NCI-H460 (cell line): ENCODE measurements at places on chromosomes 16 and 17.

- DNase-seq, result no peak
These were observed 5.1 kb upstream of the SUZ12 start for GRCh38 chr17:31931756-31932155.

- DNase-seq, result no peak
These were observed 99.9 kb upstream of the CORO6 start for GRCh38 chr17:29722411-29723198.

DNA sequence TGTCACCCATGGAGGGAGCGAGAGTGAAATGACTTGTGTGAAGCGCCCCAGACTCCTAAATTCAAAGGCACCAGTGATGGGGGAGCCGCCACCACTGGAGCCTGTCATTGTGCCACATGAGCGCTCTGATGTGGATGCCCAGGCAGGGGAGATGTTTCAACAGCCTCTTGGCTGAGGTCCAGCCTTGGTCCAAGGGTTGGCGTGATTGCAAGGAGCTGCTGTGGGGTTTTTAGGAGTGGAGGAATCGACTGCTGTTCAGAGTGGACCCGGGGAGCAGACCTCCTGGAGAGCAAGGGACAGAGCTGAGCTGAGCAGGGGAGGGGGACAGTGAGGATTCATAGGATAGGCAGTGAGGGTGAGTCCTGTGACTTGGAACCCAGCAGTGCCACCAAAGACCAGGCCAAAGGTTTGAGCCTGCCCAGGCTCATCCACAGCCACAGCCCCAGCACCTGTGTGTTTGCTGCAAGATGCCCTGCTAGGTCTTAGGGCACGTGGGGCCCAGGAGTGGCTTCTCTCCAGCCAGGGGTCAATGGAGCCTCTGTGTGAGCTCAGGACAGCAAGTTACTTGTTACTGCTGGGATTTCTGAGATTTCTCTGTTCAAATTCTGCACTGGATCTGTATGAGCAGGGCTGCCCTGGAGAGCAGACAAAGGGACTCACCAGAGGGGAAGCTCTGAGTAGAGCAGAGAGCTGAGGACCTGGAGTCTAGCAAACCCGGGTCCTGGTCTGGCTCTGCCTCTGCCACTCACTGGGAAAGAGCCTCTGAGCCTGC is 20.3 kb downstream of the RHBDL3 start:
- DNase-seq, result no peak

DNA sequence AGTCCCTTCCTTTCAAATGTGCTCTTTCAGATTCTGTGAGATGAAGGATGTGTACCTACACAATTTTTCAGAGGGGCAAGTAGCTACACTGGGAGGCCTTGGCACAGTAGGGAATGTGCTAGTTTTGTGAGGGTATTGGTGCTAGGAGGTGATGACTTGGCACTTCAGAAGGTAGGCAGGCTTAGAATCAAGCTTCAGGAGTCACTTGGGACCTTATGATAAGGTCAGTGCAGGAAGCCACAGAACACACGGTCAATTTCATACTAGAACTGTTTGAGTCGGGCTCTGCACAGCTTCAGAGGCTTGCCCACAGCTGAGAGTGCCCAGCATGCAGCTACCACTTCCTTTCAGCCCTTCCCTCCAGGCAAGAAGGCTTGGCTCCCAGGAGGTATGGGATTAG is 6.1 kb downstream of the CMTM1 start:
- DNase-seq, result no peak

GRCh38 chr17:73872816-73873215 is 228.6 kb upstream of the SDK2 start:
- DNase-seq, result no peak

GRCh38 chr16:12535535-12536411 is 267.9 kb downstream of the CPPED1 start:
- DNase-seq, result no peak

DNA sequence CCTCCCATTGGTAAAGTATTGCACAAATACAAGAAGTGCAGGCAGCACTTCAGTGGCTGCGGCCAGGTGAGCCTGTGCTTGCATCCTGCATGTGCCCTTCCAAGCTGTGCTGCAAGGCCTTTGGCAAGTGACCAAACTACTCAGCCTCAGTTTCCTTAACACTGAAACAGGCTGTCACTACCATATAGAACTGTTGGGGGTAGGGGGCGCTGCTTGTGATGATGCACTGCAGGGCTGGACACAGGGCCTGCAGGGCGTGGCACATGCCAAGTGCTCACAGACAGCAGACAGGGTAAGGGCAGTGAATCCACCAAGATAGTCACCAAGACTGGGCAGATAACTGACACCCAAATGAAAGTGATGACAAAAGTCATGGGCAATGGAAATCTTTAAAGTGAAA is 65.6 kb upstream of the SREBF1 start:
- no peak for DNase-seq

DNA sequence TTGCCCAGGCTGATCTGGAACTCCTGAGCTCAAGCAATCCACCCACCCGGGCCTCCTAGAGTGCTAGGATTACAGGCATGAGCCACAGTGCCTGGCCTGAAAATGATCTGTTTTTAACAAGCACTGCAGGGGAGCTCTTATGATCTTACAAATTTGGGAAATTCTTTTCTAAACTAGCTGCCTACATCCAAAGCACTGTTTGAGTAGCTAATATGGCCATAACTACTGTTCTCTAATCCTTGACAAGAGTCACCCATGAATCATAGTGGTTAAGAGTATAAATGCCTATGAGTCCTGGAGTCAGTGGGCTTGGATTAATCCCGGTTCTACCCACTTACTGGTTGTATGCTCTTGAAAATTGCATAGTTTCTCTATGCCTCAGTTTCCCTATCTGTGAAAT is 1.4 kb upstream of the CPPED1 start:
- no peak for DNase-seq

- peak; percentile 68 for DNase-seq
These were observed 45.0 kb upstream of the NACA2 start for GRCh38 chr17:61635913-61636432.

GRCh38 chr16:81537721-81538561 is 93.3 kb downstream of the CMIP start:
- DNase-seq, result no peak

GRCh38 chr16:29688172-29688571 is 9.2 kb downstream of the QPRT start:
- no peak for DNase-seq

DNA sequence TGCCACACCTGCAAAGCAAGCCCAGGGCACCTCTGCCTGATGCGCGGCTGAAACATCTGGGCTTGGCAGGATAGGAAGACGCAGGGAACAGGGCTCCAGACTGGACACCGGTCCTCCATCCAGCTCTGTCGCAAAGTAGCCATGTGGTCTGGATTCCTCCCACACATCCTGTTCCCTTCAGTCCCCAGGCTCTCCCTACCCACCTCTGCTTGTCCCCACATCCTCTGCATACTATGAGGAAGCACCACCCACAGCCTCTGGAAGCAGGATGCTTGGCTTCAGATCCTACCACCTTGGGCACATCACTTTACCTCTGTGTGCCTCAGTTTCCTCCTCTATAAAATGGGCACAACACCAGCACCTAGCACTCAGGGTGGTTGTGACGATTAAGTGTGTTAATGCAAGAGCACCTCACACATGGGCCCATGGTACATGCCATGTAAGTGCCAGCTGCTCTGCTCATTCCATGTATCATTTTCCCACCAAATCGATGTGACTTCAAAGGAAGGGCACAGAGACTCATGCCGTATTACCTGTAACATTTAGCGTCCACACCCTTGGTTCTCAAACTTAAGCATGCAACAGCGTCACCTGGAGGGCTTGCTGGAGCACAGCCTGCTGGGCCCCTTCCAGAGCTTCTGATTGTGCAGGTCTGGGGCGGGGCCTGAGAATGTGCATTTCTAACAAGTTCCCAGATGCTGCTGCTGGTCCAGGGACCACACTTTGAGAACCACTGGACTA is 138.6 kb upstream of the SDK2 start:
- no peak for DNase-seq

- DNase-seq, result no peak
These were observed 285.4 kb downstream of the SHISA9 start for GRCh38 chr16:13186813-13187212.

GRCh38 chr16:85359147-85359822 is 247.0 kb upstream of the CIBAR2 start:
- no peak for DNase-seq

- DNase-seq, result no peak
These were observed 15.9 kb upstream of the PECAM1 start for GRCh38 chr17:64406321-64407200.

- no peak for DNase-seq
These were observed 42.1 kb downstream of the IKZF3 start for GRCh38 chr17:39822051-39822451.

DNA sequence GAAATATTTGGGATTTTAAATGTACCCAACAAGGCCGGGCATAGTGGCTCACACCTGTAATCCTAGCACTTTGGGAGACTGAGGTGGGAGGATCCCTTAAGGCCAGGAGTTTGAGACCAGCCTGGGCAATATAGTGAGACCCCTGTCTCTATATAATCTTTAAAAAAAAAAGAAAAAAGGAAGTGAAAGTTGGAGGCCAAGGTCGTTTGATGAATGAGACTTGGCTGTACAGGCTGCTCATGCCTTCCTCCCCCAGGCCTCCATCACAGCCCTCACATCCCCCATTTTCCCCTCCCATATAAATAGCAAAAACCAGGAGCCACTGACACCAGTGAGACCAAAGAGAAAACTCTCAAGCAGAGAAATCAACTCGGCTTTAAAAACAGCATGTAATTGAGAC is 3.3 kb upstream of the CA7 start:
- no peak for DNase-seq

DNA sequence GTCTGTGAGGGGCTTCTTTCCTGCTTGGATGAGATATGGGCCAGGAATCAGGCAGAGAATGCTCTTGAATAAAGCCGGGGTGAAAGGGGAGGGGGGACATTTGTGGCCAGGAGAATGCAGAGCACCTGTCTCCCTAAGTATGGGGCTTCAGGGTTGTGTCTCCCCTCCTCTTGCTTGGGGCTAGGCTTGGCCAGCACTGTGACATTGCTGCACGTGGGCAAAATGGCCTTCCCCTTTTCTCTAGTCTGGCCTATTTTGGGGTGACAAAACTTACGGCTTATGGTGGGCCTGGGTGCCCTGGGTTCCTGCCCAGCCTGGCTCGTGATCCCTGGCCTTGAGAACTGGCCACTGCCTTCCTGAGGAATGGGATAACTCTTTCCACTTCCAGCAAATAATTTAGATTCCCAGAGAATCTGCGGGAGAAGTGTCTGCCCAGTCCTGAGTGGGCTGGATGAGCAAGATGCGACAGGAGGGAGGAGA is 5.6 kb downstream of the NFE2L1 start:
- DNase-seq, result no peak

GRCh38 chr17:50151041-50151936 is 812 bp upstream of the PPP1R9B start:
- DNase-seq, result peak; percentile 88

- no peak for DNase-seq
These were observed 22.0 kb downstream of the CLUH start for GRCh38 chr17:2689411-2690164.

GRCh38 chr17:60093694-60094093 is 15.0 kb upstream of the HEATR6 start:
- no peak for DNase-seq

GRCh38 chr16:17335826-17336529 is 134.8 kb downstream of the XYLT1 start:
- DNase-seq, result no peak

DNA sequence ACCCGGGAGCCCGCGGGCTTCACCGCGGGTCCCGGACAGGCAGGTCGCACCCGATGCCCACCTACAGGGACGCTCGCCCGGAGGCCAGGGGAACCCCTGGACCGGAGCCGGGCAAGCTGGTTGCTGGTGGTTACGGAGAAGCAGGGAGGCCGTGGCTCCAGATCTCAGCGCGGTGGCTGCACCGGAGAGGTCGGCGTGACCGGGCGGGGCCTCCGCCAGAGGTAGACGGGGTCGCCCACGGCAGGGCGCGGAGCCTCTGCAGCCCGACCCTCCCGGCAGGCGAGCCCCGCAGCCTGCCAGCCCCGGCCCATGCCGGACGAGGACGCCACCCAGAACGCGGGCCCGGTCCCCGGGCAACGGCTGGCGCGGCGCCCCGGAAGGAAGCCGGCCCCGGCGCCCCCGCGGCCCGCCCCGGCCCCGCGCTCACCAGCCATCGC is 341 bp downstream of the PCYT2 start:
- no peak for DNase-seq

GRCh38 chr16:79217375-79218011 is 383.0 kb downstream of the MAF start:
- no peak for DNase-seq
